ENCODE measurements at places on chromosomes 12 and 14.
A peak's percentile ranks its signal among the peaks of the same experiment; 100 is the strongest.

DNA sequence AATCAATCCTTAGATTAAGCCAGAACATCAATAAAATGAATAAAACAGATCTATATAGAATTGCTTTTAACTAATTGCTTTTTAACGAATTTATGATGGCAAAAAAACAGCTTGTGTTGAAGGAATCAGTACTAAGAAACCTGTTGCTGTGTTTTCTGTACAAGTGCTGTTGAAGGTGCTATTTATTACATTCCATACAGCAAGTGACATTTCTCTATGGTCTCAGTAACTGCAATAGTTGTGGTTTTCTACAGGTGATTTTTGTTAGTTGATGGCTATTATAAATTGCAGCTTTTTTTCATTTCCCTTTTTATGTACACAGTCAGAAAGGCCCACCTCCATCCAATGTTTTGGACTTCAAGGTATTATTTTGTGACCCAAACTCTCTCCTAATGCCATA, 56.6 kb downstream of the SLC2A13 start:
- no peak for DNase-seq

GRCh38 chr12:3207175-3207574, 130.0 kb downstream of the TSPAN9 start:
- DNase-seq = no peak

GRCh38 chr14:90551070-90551704, 154.4 kb downstream of the CALM1 start:
- DNase-seq = peak; percentile 33

DNA sequence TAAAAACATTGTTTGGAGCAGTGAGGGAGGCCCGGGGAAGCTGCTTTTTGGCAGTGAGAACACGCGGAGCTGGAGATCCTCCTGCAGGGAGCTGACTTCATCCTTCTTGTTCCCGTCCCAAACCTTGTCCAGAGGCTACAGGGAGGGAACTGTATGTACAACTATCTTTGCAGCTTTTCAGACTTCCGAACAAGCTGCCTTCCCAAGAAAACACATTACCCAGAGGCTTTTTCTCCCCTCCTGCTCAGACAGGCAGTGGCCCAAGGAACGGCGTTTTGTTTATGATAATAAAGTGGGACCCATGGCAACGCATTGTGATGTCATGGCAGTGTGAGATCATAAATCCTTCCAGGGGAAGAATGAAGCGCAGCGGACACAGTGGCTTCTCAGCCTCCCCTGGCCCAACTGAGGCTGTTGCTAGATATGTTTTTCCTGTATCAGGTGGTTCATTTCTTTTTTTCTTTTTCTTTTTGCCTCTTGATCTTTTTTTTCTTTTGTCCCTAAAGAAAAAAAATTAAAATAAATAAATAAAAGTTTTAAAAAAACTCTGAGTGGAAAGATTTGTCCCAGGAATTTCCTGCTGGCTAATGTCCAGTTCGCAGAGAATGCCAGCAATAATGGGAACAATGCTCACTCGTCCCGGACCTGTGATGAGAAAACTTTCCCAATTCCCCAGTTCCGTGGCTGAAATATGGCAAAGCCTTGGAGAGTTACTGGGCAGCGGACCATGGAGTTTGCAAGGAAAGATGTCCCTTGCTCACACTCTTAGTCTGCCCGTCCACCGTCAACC, 103.4 kb upstream of the MAP1LC3B2 start:
- DNase-seq = peak; percentile 96

GRCh38 chr14:50846226-50846880, 15.4 kb upstream of the NIN start:
- DNase-seq = peak; percentile 85

GRCh38 chr14:51547260-51547659, 104.5 kb upstream of the FRMD6 start:
- peak; percentile 99 for DNase-seq

DNA sequence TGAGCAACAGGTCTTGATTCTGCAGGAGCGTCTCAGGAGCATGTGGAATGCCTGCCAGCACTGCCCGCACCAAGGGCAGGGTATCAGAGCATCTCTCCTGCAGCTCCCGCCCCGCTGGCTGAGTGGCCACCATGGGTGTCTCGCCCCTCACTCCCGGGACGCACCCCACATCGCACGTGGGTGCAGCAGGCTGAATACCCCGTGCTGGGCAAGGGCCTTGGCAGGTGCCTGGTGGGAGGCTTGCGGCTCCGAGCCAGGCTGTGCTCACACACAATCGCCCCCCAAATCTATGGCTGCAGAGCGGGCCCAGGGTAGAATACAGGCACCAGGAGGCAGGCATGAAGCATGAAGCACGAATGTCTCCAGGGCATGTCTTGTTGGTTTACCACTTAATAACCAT, 103.9 kb upstream of the TMEM132D start:
- DNase-seq = no peak

GRCh38 chr12:95721320-95721719, 69.2 kb downstream of the NTN4 start:
- DNase-seq = peak; percentile 16

DNA sequence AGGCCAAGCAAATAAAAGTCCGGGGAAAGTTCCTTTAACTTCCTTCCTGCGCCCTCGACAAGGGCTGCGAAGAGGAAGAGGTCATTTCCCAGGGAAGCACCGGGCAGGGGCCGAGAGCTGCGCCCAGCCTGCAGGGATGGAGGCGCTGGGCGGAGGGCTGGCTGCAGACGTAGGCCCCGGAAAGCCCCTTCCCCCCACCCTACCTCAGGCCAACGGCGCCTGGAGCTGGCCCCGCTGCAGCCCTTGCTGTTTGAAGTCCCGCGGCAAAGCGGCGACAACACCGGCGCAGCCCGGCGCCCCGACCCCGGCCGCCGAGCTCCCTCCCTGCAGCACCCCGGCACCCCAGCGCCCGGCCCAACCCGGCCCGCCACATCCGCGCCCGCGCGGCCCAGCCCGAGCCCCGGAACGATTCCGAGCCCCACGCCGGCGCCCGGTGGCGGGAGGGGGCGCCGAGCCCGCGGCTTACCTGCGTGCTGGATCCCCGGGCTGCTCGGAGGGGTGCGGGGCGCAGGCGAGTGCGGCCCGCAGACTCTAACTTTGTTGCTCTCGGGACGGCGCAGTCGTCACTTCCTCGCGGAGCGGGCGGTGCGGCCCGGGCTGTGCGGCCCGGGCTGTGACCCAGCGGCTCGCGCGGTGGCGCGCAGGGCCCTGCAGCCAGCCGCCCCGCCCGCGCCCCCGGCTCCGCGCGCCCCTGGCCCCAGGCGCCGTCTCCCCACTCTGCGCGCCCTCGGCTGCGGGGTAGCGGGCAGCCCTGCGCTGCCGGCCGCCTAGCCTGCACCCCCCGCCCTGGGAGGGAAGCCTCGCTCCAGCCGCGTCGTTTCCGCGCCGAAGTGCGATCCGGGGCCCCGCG, 64.8 kb upstream of the PTGR2 start:
- no peak for DNase-seq

DNA sequence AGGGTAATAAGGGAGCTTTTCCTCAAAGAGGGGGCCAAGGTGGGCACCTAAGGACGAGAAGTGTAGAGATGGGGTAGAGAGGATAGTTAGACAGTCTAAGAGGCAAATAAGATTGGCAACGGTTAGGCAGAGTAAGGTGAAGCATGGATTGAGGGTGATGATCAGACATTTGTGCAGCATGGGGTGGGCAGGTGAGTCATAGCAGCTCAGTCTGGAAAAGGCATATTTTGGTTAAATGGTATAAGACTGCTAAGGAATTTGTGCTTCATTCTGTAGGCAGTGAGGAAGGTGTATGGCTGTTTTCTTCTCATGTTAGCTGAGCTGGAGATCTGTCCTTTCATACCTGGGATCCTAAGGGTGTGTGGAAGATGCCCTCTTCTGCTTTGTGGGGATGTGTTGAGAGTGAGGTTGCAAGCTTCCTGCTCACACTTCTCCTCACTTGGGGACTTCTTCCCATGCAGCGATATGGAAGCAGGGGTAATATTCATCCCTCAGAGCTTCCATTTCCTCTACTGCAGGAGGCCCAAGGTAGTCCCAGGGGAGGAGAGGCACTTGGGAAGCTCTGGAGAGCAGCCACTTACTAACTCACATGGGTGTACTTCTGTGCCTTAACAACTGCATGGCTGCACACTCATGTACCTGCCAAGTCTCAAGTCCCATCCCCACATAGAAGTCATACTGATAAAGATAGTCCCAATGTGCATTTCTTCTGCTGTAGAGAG, 28.9 kb downstream of the GSG1 start:
- DNase-seq = peak; percentile 24

DNA sequence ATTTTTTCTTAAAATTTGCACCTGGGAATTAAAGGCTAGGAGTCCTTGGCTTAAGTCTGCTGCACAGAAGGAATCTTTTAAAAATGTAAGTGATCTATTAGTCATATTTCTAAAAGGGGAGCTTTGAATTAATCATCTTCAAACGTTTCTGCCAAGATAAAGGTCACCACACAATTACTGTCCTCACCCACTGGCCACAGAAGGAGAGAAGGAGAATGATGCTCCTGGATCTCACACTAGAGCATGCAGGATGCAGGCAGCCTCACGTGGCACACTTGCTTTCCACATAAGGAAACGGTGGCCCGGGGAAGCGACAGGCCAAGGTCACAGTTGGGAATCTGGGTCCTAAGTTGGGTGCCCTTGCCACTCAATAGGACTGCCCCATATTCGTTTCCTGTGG, 16.9 kb downstream of the PLEKHG7 start:
- peak; percentile 20 for DNase-seq

DNA sequence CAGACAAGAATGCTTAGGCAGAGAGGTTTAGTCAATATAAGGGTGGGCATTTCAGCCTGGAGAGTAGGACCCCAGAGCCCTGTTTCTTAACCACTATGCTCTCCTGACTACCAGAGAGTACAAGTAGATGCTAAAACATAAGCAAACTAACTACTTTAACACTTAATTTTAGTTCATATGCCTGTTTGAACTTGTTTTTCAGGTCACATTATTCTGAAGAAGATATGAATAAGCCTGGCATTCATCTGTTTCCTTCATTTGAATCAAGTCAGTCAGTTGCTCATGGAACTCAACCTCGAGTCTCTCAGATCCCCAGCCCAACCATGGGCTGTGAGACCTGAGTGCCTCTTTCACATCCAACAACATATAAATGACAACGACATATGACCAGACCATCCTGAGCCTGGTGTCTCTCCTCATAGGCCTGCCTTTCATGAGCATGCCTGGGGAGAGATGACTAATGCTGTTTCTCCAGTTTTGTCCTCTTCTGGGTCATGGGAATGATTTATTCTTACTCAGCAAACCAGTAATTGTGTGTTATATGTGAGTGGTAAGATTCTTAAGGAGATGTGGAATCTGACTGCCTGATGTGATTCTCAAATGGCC, 251.1 kb upstream of the BTG1 start:
- peak; percentile 77 for DNase-seq

GRCh38 chr14:52023518-52023917, 34.2 kb downstream of the RTRAF start:
- peak; percentile 86 for DNase-seq

GRCh38 chr12:105222284-105222655, 13.7 kb downstream of the APPL2 start:
- DNase-seq = no peak

DNA sequence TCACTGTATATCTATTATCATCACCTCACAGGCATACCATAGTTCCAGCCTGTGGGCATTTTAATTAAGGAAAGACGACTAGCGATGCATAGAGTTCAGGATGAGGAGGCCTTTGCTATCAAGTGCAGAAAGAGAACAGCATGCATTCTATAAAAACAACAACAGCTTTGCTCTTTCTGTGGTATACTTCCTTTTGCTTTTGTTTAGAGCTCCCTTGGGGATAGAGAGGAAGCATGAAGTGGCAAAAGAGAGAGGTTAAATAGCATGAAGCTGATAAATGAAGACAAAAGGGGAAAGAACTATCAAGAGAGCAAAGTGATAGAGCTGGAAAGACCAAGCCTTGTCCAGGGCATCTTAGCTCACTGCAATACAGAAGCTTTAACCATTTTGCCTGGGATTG, 23.5 kb downstream of the IFNG-AS1 start:
- DNase-seq = peak; percentile 25

DNA sequence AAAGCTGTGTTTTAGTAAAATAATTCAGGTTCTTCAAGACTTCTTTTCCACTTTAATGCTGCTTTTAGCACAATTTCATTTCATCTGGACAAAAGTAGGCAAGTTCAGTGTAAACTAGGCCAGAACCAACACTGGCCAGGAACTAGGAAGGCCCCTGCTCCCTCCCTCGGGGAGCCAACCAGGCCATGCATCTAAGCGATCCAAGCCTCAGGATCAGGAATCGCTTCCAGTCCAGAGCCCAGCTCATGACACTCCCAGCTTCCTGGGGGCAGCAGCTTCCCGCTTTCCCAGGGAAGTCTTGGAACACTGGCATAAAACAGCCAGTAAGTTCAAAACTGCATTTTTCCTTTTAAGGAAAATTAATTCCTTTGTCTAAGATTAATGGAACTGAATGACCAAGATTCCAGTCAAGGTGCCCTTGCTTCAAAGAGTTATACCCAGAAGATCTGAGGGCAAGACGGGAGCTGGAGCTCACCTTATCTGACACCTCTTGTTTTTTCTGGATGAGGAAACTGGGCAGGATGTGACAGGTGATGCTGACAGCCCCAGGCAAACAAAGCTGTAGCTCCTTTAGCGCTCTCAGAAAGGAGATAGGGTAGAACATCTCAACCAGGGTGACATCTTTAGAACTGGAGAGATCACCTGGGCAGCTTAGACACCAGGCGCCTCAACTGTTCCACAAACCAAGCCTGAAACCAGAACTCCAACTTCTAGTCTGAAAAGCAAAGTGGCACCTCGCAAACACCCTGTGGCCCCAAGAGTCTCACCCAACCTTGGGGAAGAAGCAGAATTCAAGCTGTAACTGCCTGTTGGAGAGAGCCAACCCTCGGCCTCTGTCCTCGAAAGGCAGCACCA, 61.4 kb upstream of the PNMA1 start:
- no peak for DNase-seq

GRCh38 chr12:27148373-27148772, 66.0 kb upstream of the C12orf71 start:
- DNase-seq = no peak

- peak; percentile 65 for DNase-seq
Measured at GRCh38 chr14:68284333-68284732, 464.8 kb downstream of the RAD51B start.

DNA sequence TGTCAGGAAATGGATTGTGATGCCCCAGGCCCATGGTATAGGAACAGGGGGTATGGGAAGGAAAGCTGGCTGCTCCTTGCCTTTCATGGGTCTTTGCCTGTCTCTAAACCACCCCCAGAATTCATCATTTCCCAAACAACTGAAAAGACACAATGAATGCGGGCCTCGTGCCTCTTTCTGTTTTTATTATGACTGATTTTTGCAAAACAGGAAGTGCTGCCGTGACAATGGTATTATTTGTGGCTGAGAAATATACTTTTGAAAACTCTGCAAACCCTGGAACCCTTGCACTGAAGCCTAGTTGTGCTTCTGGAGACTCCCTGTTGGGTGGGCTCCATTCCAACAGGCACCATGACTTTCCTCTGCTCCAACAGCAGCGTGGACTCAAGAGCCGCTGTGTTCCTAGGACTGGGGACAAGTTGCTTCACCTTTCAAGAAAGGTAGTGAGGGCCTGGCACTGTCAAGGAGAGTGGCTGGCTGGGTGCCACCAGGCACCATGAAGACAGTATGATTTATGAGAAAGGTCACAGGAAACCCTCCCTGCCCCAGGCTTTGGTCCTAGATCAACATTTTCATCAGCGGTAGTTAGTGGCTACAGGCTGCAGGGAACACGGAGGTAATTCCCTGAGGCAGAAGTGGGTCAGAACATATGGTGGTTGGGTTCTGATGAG, 4.8 kb upstream of the DGLUCY start:
- DNase-seq = no peak
